Hepatocyte (in vitro differentiated cells): ENCODE measurements at places on chromosomes 6 and 20. TPM values are rescaled to one million over a fixed set of nuclear protein-coding genes. Genes with fewer than 3 reads are reported as not detected.

- H3K27ac ChIP-seq = peak overlapping the region; percentile 94
- no peaks in the 10 kb centered on the region for H3K27me3 ChIP-seq
- H3K36me3 ChIP-seq = no peaks in the 10 kb centered on the region
- DNase-seq = no peak
- H3K4me3 ChIP-seq = no peak overlapping the region
Observed at GRCh38 chr20:62622877-62623487, 19.3 kb upstream of the SLCO4A1 start.

DNA sequence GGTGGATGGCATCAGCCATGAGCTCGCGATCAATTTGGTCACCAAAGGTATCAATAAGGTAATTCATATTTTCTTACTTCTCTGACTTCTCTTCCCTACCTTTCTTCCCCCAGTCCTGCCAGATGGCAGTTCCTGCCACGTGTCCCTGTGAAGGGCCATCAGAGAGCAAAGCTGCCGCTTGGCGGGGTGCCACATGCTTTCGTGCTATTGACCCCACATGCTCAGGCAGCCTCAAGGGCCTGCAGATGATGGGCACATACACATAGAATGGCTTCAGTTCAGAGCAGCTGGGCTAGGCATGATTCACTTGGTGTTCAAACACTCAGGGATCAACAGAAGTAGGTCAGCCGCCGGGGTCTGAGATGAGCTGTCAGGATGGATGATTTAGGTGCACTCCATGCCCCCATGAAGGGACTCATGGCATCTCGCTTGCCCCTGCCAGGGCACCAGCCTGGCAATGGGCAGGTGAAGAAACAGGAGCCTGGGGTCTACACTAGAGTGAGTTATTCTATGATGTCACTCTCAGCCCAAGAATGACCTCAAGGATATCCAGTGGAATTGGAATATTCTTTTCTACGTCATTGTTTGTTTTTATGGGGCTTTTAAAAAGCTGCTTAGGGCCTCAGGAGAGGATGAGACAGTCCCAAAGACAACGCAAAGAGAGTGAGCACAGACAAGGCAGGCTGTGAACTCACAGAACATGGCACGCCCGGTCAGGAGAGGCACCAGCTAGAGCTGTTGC is 25.5 kb downstream of the BANF2 start:
- H3K4me1 ChIP-seq = no peaks in the 10 kb centered on the region
- no peaks in the 10 kb centered on the region for H3K36me3 ChIP-seq
- no peak overlapping the region for H3K27ac ChIP-seq
- DNase-seq = no peak
- H3K27me3 ChIP-seq = no peaks in the 10 kb centered on the region
- H3K4me3 ChIP-seq = no peak overlapping the region

GRCh38 chr6:150263765-150264404 is 104.9 kb upstream of the IYD start:
- DNase-seq = no peak
- H3K4me1 ChIP-seq = no peaks in the 10 kb centered on the region
- H3K36me3 ChIP-seq = no peaks in the 10 kb centered on the region
- no peaks in the 10 kb centered on the region for H3K27me3 ChIP-seq

Gene CFAP61
- 1.0 TPM in 1 of 2 replicates, not detected in the other for total RNA-seq

- peak overlapping the region; percentile 87 for H3K27ac ChIP-seq
- H3K4me1 ChIP-seq = peaks cover 23% of the 10 kb centered on the region
- DNase-seq = no peak
- H3K4me3 ChIP-seq = no peak overlapping the region
- no peaks in the 10 kb centered on the region for H3K36me3 ChIP-seq
Observed at GRCh38 chr20:38085026-38085425, 51.5 kb downstream of the RPRD1B start.

GRCh38 chr6:168208854-168209253 is 110.7 kb downstream of the DACT2 start:
- DNase-seq = no peak
- H3K4me3 ChIP-seq = no peak overlapping the region
- H3K27ac ChIP-seq = no peak overlapping the region
- no peaks in the 10 kb centered on the region for H3K36me3 ChIP-seq

GRCh38 chr6:39879535-39879934 is 54.7 kb downstream of the MOCS1 start:
- no peak overlapping the region for H3K27ac ChIP-seq
- H3K36me3 ChIP-seq = no peaks in the 10 kb centered on the region
- DNase-seq = no peak
- H3K4me3 ChIP-seq = no peak overlapping the region

DNA sequence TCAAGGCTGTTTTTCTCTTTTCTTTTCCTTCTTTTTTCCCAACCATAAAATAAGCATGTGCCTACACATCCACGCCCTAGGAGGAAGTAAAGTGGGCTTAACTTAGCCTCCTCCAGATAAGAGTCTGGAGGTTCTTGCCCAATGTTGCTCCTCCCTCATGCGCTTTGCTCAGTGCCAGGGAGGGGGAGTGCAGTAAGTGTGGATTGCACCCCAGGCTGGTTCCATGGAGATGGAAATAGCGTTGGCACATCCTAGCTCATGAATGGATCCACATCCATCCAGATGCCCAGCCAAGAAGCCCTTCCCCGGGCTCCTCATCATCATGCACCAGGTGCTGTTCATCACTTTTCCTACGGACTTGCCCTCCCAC is 58.2 kb downstream of the NEDD9 start:
- H3K4me1 ChIP-seq = no peaks in the 10 kb centered on the region
- no peaks in the 10 kb centered on the region for H3K27me3 ChIP-seq
- H3K4me3 ChIP-seq = no peak overlapping the region

- H3K27me3 ChIP-seq = no peaks in the 10 kb centered on the region
- H3K36me3 ChIP-seq = no peaks in the 10 kb centered on the region
- peaks cover 33% of the 10 kb centered on the region for H3K4me1 ChIP-seq
- DNase-seq = no peak
- no peak overlapping the region for H3K4me3 ChIP-seq
- H3K27ac ChIP-seq = peak overlapping the region; percentile 83
Observed at GRCh38 chr20:53707371-53708055, 113.9 kb upstream of the ZNF217 start.

Gene GPLD1
- 5.0 and 5.8 TPM in 2 replicates for total RNA-seq

- no peaks in the 10 kb centered on the region for H3K4me1 ChIP-seq
- H3K36me3 ChIP-seq = no peaks in the 10 kb centered on the region
- no peaks in the 10 kb centered on the region for H3K27me3 ChIP-seq
- H3K4me3 ChIP-seq = no peak overlapping the region
Observed at GRCh38 chr6:129141499-129141898, 258.6 kb downstream of the LAMA2 start.

DNA sequence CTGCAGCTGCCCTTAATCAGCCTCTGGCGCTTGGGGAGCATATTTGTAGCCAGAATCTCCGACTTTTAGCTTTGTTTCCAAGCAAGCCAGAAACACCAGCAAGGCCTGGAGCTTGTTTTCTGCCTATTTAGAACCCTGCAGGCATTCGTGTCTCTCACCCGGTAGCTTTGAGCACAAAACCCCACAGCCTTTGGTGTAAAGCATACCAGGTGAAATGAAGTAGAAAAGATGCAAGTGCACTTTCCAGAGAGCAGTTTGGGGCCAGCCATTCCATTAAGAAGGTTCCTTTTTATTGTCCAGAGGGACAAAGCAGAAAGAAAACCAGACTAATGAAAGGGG is 736 bp downstream of the FAM217B start:
- no peaks in the 10 kb centered on the region for H3K36me3 ChIP-seq
- peaks cover 32% of the 10 kb centered on the region for H3K4me1 ChIP-seq
- peak overlapping the region; percentile 95 for H3K27ac ChIP-seq
- no peak for DNase-seq
- H3K27me3 ChIP-seq = no peaks in the 10 kb centered on the region

DNA sequence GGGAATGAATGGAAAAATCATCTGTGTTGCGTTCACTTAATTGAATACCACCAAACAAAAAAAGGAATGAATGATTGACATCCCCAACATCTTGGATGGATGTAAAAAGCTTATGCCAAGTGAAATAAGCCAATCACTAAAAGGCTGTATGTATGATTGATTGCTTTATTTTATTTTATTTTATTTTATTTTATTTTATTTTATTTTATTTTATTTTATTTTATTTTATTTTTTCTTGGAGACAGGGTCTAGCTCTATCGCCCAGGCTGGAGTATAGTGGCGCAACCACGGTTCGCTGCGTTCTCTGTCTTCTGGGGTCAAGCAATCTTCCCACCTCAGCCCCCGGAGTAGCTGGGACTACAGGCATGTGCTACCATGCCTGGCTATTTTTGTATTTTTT is 263.3 kb downstream of the CDKAL1 start:
- no peak for DNase-seq
- H3K27ac ChIP-seq = no peak overlapping the region
- no peaks in the 10 kb centered on the region for H3K27me3 ChIP-seq
- H3K4me1 ChIP-seq = peaks cover 6% of the 10 kb centered on the region
- H3K4me3 ChIP-seq = no peak overlapping the region

Gene RPP21
- total RNA-seq = 40.8 and 41.6 TPM in 2 replicates

Gene NT5DC1
- 10.3 and 11.4 TPM in 2 replicates for total RNA-seq

Gene MDFI
- total RNA-seq = 106 and 115 TPM in 2 replicates

- no peak overlapping the region for H3K4me3 ChIP-seq
- no peak for DNase-seq
- no peaks in the 10 kb centered on the region for H3K27me3 ChIP-seq
- no peaks in the 10 kb centered on the region for H3K36me3 ChIP-seq
Observed at GRCh38 chr6:118899948-118900347, 6.0 kb downstream of the ASF1A start.

Gene OLIG3
- not detected in 2 replicates for total RNA-seq

- no peak overlapping the region for H3K4me3 ChIP-seq
- no peak for DNase-seq
- no peaks in the 10 kb centered on the region for H3K27me3 ChIP-seq
Observed at GRCh38 chr6:85396159-85396808, 53.6 kb upstream of the NT5E start.

- no peaks in the 10 kb centered on the region for H3K36me3 ChIP-seq
- peaks cover 73% of the 10 kb centered on the region for H3K27me3 ChIP-seq
- H3K4me3 ChIP-seq = peak overlapping the region; percentile 8
- peaks cover 16% of the 10 kb centered on the region for H3K4me1 ChIP-seq
- H3K27ac ChIP-seq = no peak overlapping the region
- peak; percentile 34 for DNase-seq
Observed at GRCh38 chr6:72619883-72620696, 1.8 kb upstream of the KCNQ5 start.

GRCh38 chr6:24949020-24949569 is 13.3 kb upstream of the RIPOR2 start:
- no peak for DNase-seq
- no peaks in the 10 kb centered on the region for H3K4me1 ChIP-seq
- no peak overlapping the region for H3K4me3 ChIP-seq
- no peaks in the 10 kb centered on the region for H3K36me3 ChIP-seq

Gene GMPR
- 6.1 and 8.7 TPM in 2 replicates for total RNA-seq

Gene KCNK16
- not detected in 2 replicates for total RNA-seq

- H3K4me1 ChIP-seq = peaks cover 24% of the 10 kb centered on the region
- no peaks in the 10 kb centered on the region for H3K36me3 ChIP-seq
- peak; percentile 88 for DNase-seq
- no peaks in the 10 kb centered on the region for H3K27me3 ChIP-seq
Observed at GRCh38 chr6:37239950-37240713, 17.4 kb upstream of the TBC1D22B start.

Gene DCBLD1
- 23.8 and 40.1 TPM in 2 replicates for total RNA-seq

GRCh38 chr6:74259981-74260380 is 564.0 kb downstream of the CD109 start:
- peaks cover 8% of the 10 kb centered on the region for H3K4me1 ChIP-seq
- H3K27ac ChIP-seq = no peak overlapping the region
- no peaks in the 10 kb centered on the region for H3K36me3 ChIP-seq
- no peaks in the 10 kb centered on the region for H3K27me3 ChIP-seq
- no peak for DNase-seq

DNA sequence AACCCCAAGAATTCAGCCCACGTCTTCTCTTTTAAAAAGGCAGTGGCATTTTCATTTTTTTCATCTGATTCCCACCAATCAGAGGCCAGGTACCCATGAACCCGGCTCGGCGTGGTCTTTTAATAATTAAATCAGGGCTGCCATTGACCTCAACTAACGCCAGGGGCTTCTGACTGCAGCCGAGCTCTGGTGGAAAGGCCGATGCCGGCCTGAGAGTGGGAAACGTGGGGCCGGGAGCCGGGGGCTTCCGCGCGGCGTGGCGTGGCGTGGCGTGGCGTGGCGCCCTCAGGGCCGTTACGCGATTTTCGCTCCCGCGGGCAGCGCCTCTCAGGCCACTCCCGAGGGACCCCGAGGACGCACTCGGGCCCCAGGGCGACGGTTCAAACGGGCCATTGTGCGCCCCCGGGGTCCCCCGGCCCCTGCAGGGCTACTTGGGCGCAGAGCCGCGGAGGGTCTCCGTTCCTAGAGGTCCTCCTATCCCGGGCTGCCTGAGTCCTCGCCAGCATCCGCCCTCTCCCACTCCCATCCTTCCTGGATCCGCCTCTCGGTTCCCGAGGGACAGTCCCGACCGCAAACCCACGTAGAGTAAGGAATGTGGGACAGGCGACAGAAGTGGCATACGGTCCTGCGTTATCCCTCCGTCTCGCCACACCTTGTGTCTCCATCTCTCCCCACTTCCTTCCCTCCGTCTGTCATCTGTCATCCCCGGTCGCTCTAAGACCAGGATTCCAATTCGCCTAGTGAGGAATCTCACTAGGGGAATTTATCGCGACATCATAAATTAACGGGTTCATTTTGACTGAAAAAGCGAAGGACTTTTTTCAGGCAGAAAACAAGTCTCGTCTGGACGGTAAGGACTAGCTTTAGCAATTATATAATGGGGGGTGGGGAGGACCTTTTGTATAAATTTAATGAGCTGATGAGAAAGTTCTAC is 876 bp upstream of the TBPL1 start:
- H3K27me3 ChIP-seq = peaks cover 3% of the 10 kb centered on the region
- no peaks in the 10 kb centered on the region for H3K4me1 ChIP-seq
- no peaks in the 10 kb centered on the region for H3K36me3 ChIP-seq
- DNase-seq = peak; percentile 80

- no peaks in the 10 kb centered on the region for H3K36me3 ChIP-seq
- H3K4me3 ChIP-seq = no peak within 1 kb of the TSS
- peaks cover 94% of the 10 kb centered on the region for H3K27me3 ChIP-seq
- DNase-seq = no peak
- H3K4me1 ChIP-seq = peaks cover 20% of the 10 kb centered on the region
Observed at GRCh38 chr6:391559-392440, at the start of gene IRF4. Gene IRF4 (plus strand): TSS chr6:391752. CDS start chr6:393153, 1,401 bp downstream.

Gene CRISP3
- total RNA-seq = not detected in 2 replicates

DNA sequence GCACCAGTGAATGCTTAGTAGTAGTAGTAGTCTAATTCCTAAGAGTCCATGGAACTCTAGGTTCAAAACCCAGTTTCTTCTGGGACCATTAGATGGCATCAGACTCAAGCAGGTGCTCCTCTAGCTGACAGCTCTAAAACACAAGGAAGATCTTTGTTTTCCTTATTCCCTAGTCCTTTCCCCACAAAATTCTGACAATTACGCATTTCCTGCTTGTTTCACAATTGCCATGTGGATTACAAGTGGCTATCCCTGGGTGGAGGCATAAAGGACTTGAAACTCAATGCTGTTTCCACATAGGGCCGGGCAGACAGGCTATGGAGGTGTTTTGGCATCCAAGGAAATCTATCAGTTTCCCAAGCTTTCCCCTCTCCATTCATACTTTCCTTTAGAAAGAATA is 9.2 kb upstream of the HLA-DOB start:
- no peaks in the 10 kb centered on the region for H3K27me3 ChIP-seq
- H3K27ac ChIP-seq = no peak overlapping the region
- no peak for DNase-seq

GRCh38 chr6:46051962-46052361 is 36.3 kb upstream of the CLIC5 start:
- peaks cover 34% of the 10 kb centered on the region for H3K4me1 ChIP-seq
- no peak for DNase-seq
- H3K36me3 ChIP-seq = no peaks in the 10 kb centered on the region
- no peaks in the 10 kb centered on the region for H3K27me3 ChIP-seq
- peak overlapping the region; percentile 93 for H3K27ac ChIP-seq
